ENCODE measurements at places on chromosomes 12 and 14.

DNA sequence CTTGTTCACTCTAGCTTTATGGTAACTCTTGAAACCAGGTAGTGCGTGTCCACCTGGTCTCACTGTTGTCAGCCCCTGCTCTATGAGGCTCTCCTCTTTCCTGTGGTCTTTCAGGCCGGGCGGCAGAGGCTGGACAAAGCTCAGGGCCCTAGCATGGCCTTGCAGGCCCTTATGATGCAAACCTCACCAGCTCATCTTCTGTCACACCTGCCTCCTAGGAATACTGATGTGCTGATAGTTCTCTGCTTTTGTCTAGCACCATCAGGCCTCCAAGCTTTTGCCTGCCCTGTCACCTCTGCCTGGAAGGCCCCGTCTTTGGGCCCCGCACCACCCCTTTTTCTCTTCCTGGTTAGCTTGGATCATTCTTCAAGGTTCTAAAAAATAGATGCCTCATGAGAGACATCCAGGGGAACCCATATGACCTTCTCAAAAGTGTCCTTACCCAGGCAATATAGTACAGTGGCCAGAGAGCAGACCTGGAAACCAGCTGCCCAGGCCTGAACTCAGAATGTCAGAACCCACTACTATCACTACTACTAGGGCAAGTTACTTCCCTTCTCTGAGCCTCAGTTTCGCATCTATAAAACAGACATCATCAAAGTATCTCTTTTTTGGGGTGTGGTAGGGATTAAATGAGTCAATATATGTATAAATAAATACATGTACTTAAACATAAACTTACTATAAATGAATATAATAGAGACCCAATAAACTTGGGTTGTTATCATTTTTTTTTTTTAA, 91.7 kb downstream of the ZFP36L1 start:
- DNase-seq, result no peak

GRCh38 chr12:75366629-75367028, 24.3 kb upstream of the GLIPR1L2 start:
- no peak for DNase-seq

DNA sequence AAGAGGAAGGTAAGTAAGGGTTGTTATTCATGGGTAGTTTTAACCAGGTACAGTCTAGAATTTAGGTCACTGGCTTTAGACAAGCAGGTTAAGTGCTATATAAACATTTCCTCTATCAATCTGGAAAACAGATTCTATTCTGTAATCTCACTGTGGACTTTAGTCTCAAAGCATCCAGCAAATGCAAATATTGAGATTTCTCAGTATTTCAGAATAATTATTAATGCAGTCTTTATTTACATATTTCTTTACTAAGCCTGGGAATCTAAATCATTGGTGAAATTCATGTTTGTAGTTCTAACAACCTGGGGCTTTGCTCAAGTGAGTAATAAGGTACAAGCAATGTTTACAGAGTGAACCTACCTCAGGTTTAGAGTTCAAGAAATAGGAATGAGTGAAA, 61.9 kb downstream of the SLC41A2 start:
- no peak for DNase-seq

DNA sequence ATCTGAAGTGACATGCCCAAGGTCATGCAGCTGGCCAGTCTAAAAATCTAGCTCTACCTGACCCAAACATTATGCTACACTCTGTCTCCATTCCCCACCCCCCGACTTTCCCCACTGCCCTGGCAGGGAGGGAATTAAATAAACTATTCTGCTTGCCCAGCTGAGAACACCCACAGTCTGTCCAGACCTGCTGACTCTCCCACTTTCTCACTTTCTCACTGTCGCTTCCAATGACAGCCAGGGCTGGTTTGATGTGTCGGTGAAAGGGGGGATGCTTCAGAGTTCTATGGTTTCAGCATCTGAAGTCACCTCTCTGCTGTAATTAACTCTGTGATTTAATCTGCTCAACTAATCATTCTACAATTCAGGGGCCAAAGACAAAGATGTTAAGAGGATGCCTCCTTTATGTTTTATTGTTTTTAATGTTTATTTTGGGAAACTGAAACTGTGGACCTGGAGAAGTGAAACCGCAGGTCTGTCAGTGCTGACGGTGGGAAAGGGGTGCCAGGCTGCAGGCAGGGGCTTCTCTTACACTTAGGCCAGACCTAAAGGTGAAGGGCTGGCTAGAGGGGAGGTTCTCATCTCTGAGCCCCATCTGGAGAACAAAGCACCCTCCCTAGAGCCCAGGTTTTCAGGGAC, 8.1 kb upstream of the MSI1 start:
- DNase-seq, result no peak

GRCh38 chr14:73465823-73466532, 7.6 kb upstream of the NUMB start:
- DNase-seq, result no peak
